ENCODE measurements at places on chromosomes 2 and 18.
A peak's percentile ranks its signal among the peaks of the same experiment; 100 is the strongest.

DNA sequence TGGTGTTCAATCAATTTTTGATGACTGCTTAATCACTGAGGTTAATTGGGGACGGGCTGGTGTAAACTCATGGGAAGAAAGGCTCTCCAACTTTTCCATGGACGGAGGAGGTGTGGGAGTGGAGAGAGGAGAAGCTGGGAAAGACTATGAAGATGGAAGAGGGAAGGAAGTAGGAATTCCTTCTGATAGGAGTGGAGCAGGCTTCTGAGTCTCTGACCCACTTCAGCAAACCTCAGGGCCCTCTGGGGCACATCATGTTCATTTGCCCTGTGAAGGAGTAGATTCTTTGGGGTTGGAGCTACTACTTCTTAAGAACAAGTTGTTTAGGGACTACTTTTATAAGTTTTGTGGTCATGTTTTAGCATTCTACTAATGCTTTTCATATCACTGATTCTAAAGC lies 87.0 kb upstream of the MAP4K3 start:
- DNase-seq: no peak

GRCh38 chr2:12603781-12604295 lies 112.9 kb upstream of the TRIB2 start:
- DNase-seq: no peak

DNA sequence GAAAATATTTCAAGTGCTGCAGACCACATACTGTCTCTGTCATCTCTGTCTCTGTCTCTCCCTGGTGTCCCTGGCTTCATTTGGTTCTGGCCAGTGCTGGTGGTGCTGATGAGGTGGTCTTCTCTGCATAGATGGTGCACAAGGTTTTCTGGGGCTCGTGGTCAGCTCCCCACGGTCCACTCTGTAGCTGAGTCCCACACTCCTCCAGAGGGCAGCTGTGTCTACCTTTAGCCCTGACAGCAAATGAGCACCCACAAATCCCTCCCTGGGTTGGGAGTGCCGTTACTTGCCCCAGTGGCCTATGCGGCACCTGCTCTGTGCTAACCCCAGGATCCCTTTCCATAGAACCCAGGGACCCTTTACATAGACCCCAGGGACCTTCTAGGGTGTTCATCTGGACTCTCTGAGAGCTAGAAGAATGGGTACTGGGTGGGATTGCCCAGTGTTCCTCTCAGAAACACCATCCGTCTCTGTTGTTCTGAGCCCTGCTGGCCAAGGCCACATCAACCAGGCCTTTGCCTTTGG lies 129.3 kb downstream of the CAPN13 start:
- DNase-seq: no peak

DNA sequence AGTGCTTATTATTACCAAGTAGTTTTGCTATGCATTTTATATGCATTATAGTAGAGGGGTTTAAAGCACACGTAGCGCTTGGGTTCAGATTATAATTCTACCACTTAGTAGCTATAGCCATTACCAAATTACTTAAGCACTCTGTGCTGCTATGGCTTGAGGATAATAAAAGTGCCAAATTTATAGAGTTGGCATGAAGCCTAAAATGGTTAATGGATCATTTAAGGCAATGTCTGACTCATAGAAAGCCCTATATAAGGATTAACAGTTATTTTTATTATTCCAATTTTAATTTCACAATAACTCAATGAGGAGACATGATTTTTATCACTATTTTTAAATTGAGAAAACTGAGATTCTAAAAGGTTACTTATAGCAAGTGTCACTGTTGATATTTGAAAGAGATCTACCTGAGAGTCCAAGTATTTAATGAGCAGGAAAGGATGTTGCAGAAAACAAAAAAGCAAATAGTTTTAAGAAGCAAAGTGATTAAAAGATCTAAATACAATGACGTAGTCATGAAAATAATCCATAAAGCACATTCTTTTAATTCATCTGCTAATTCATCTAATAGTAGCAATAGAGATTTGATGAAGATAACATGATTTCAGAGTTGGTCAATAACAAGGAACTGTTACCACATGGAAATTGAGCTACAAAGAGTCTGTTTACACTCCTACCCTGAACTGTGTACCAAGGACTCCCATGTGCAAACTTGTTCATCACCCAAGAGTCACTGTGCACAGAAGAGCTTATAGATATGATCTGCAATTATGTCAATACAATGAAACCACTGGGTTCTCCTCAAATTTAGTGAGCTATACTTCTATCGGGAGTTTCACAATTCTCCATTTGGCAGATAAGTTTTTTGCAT lies 78.8 kb upstream of the DTNA start:
- no peak for DNase-seq

GRCh38 chr2:230657462-230657861 lies 55.2 kb upstream of the CAB39 start:
- no peak for DNase-seq

- DNase-seq: no peak
Measured at GRCh38 chr2:45859682-45860081, 208.2 kb downstream of the PRKCE start.

DNA sequence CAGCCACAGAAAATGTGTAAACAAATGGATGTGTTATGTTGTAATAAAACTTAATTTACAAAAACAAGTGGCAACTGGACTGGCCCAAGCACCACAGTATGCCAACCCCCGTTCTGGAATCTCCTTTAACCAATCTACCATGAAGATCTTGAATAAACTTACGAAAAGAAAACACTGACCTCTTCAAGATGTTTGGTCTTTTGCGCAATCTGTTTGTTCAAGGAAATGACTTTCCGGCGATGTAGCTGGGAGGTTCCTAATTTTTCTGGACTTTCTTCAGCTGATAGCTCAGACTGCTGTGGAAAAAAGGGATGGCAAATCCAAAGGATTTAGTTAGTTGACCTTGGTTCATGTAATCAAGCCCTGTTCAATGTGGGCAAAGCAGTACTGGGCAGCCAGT lies 55.7 kb downstream of the CCDC93 start:
- no peak for DNase-seq

GRCh38 chr2:44570271-44570670 lies 208.5 kb downstream of the CAMKMT start:
- DNase-seq: no peak

GRCh38 chr2:215812966-215813365 lies 200.4 kb downstream of the MREG start:
- DNase-seq: peak; percentile 58

GRCh38 chr18:8537400-8537799 lies 71.8 kb upstream of the RAB12 start:
- no peak for DNase-seq

DNA sequence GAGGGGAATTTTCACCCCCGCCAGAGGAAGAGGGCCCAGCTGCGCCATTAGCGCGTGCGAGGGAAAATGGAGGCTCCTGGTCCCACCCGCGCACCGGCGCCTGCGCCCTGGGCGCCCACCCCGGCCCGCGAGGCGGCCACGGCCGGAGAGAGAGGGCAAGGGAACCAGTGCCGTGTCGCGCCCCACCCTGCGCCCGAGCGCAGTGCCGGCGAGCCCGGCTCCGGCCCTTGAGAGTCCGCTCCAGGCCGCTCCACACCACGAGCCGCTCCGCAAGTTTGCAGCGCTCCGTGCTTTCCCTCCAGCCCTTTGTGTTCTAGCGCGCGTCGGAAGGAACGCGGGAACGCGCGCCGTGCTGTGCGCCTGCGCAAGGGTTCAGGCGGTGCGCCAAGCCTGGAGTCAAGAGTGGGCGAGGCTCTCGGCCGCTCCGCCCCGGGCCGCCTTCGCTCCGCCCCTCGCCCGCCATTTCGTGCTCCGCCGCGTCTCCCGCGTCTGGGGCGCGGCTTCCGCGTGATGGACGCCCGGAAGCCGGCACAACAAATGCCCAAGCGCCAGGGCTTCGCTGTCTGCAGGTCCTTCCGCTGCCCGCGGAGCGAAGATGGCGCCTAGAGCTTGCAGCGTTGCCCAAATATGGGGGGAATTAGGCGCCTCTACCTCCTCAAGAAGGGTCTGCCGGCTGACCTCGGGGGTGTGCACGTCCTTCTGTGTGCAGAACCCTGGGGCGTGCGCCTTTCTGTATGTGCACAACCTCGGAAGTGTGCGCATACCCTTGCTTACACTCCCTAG lies 46.1 kb upstream of the PTMA start:
- peak; percentile 95 for DNase-seq

GRCh38 chr2:106138543-106139237 lies 55.4 kb downstream of the UXS1 start:
- no peak for DNase-seq

DNA sequence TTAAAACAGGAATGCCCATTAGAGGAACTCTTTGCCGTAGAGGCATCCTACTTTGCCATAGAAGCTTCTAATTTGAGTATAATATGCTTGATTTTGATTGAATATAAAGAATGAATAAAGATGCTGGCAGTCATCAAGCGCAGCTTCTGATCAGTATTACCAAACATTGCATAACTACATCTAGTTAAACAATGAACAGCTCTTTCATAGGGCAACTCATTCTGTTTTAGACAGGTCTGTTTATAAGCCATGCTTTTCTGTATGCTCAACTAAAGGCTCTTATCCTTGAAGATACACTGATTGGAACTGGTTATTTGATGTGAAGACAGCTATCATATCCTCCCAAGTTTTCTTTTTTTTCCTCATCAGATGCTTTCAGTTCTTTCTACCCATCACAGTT lies 122.6 kb upstream of the FAM117B start:
- DNase-seq: no peak

DNA sequence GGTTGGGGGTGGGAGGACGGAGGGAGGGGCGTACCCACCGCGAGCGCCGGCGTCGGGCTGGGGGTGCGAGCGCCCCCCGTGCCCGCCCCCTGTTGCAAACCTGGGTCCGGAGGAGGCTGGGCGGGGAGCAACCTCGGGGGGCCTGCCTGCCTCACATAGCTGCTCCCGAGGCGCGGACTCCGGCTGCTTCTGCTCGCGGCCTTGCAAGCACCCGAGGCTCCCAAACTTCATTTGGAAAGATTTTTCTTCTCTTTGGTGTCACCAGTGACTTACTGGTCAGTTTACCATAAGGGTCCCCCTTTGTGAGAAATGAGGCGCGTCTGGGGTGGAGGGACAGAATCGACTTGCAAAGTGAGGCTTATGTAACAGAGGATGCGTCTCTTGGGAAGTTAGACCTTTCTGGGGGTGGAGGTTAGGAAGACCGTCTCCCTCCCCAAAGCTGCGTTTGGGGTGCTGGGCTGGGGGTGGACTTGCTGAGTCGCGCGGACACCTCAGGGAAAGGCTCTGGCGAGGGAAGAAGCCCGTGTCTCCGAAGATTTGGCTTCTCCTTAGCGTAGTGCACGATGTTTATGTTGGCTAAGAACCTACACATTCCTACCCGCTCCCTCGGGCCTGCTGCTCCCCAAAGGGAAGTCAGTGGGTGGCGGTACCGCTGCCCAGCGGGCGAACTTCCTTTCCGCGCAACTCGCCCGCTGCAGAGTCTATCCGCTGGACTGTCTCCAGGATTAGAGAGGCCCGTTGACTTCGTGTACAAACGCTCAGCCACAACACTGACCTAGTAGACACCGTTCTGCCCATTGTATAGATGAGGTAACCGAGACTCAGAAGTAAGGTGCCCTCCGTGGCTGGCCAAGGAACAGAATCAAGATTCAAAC lies 559 bp downstream of the TMEM37 start:
- no peak for DNase-seq

- DNase-seq: no peak
Measured at GRCh38 chr2:16407358-16407757, 258.3 kb downstream of the CYRIA start.

GRCh38 chr18:35477497-35477896 lies 20.3 kb downstream of the INO80C start:
- no peak for DNase-seq

GRCh38 chr2:1771626-1772280 lies 27.4 kb upstream of the PXDN start:
- no peak for DNase-seq

- no peak for DNase-seq
Measured at GRCh38 chr2:172090044-172090961, 5.0 kb downstream of the DLX1 start.

DNA sequence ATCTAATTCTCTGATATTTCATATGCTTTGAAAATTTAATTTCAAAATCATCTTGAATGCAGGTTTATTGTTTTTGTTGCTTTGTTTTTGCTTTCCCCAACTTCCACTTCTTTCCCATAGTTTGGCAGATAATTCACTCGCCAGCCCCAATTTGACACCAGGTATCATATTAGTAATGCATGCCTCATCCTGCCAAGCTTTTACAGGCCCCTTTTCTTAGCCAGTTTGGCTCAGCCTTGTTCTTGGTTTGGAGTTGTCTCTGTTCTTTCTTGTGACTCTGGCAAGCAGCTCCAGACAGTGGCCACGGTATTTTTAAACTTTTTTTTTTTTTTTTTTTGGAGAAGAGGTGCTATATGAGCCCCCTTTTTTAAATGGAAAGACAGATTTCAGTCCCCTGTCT lies 65.3 kb downstream of the PMS1 start:
- no peak for DNase-seq

DNA sequence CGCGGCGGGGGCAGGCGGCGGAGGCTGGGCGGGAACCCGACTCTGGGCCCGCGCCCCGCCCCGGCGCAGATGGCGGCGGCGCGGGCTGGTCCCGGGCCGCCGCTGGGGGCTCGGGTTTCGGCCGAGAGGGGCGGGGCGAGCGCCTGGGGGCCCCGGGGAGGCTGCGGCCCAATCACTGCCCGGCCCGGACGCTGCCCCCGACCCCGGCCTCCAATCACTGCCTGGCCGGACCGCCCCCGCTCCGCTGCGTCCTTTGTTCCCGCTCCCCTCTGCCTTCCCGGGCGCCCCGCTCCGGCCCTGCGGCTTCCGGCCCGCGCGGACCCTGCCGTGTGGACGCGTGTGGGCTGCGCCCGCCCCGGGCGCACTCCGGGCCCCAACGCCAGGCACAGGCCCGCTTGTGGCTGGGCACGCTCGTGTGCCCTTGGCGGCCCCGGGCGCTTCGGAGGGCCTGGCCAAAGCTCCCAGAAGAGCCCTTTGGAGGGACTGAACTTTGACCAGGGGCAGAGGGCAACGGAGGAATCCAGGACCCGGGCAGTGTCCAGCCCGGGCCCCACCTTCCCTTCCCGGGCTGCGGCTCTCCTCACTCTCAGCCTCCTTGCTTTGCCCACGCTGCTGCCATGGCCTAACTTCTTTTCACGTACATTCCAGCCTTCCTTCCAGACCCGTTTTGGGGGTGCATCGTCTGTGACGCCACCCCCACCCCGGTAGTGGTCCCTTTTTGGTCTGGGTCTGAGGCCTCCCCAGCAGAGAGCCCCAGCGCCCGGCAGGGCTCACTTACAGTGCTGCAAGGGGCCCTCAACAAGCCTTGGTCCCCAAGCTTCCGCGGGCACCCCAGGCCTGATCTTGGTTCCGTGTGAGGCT lies 27.1 kb upstream of the PTMA start:
- DNase-seq: peak; percentile 55

DNA sequence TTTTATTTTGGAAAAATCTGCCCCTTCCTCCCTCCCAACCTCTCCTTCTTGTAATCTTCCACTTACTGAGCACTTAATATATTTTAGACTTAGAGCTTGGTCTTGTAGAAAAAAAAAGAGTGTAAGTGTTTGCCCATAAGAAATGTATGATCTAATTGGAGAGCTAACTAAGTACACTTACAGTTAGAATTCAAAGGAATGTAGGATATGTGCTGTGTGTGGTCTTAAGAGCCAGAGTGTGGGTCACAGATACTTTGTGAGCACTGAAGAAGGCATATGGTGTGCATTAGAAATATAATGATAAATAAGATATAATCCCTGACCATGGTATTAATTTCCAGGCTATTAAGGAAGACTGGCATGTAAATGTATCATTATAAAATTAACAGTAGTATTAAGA lies 91.8 kb upstream of the ZNF521 start:
- DNase-seq: peak; percentile 49

- DNase-seq: no peak
Measured at GRCh38 chr18:76264876-76265250, 230.2 kb downstream of the ZNF516 start.

Data from fibroblast of skin of left quadriceps (primary cell).